ENCODE measurements at places on chromosomes 5 and 9. TPM values are rescaled to one million over a fixed set of nuclear protein-coding genes. Genes with fewer than 3 reads are reported as not detected.

- H3K4me3 ChIP-seq = no peak overlapping the region
- DNase-seq = no peak
- no peaks in the 10 kb centered on the region for H3K4me1 ChIP-seq
- peaks cover 85% of the 10 kb centered on the region for H3K36me3 ChIP-seq
Measured at GRCh38 chr9:71726723-71727122, 41.6 kb downstream of the CEMIP2 start.

GRCh38 chr5:57804007-57804444 is 321.4 kb upstream of the ACTBL2 start:
- H3K27me3 ChIP-seq = no peaks in the 10 kb centered on the region
- no peaks in the 10 kb centered on the region for H3K36me3 ChIP-seq
- H3K4me3 ChIP-seq = no peak overlapping the region
- no peak overlapping the region for H3K27ac ChIP-seq
- no peaks in the 10 kb centered on the region for H3K4me1 ChIP-seq
- DNase-seq = no peak

DNA sequence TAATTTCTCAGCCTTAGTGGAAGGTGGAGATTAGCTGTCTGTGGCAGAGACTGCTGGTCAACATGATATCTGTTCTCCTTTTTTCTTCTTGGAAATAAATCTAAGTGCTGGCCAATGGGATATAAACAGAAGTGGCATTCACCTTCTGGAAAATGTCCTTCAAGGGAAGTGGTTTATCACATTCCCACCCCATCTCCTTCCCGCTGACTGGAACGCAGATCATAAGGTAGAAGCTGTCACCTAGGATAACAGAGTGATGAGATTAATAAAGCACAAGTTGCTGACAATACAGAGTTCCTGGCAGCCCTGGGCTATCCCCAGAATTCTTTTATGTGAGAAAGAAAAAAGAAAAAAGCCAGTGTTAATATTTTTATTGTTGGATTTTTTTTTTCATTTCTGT is 109.7 kb upstream of the OSMR start:
- no peaks in the 10 kb centered on the region for H3K27me3 ChIP-seq
- DNase-seq = no peak
- H3K4me1 ChIP-seq = peaks cover 3% of the 10 kb centered on the region
- no peak overlapping the region for H3K4me3 ChIP-seq
- no peaks in the 10 kb centered on the region for H3K36me3 ChIP-seq
- H3K27ac ChIP-seq = no peak overlapping the region

DNA sequence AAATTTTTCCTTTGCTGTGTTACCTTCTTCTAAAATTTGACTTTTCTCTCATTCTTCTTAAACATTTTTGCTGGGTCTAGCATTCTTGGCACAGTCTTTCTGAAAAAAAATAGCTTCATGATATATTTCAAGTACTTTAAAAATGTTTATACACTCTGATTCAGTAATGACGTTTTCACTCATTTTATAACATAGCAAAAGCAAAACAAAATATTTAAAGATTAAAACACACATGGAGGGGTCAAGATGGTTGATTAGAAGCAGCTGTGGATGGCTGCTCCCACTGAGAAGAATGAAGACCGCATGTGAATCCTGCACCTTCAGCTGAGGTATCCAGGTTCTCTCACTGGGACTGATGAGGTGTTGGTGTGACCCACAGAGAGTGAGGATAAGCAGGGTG is 188.2 kb downstream of the SGCD start:
- no peak for DNase-seq
- H3K4me3 ChIP-seq = no peak overlapping the region
- H3K4me1 ChIP-seq = no peaks in the 10 kb centered on the region
- H3K36me3 ChIP-seq = no peaks in the 10 kb centered on the region

DNA sequence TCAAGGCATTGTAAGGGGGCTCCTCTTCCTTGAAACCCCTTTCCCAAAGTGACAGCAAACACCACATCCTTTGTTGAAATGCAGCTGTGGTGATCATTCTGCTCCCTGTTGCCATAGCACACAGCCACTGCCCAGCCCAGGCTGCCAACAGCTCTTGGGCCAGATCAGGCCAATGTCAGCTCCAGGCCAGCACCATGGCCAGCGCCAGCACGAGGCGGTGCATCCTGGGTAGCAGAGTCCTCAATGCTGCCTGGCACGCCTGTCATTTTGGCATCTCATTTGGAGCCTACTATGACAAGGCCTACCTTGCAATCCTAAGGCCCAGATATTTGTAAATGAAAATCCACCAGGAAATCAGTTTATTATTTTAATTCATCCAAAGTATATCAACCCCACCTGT is 390.6 kb downstream of the DNAH5 start:
- H3K27ac ChIP-seq = no peak overlapping the region
- H3K36me3 ChIP-seq = no peaks in the 10 kb centered on the region
- DNase-seq = peak; percentile 93
- H3K27me3 ChIP-seq = peaks cover 8% of the 10 kb centered on the region

The GPRIN1 gene
- 4.8 TPM for total RNA-seq

- no peak for DNase-seq
- H3K27ac ChIP-seq = no peak overlapping the region
Measured at GRCh38 chr5:58497386-58497785, 6.2 kb downstream of the GAPT start.

- DNase-seq = peak; percentile 15
- no peak overlapping the region for H3K27ac ChIP-seq
- H3K4me3 ChIP-seq = no peak overlapping the region
- peaks cover 5% of the 10 kb centered on the region for H3K27me3 ChIP-seq
- no peaks in the 10 kb centered on the region for H3K36me3 ChIP-seq
- H3K4me1 ChIP-seq = no peaks in the 10 kb centered on the region
Measured at GRCh38 chr5:148933903-148934432, 107.6 kb downstream of the ADRB2 start.

GRCh38 chr5:45335978-45336377 is 360.2 kb downstream of the HCN1 start:
- H3K4me3 ChIP-seq = no peak overlapping the region
- no peak for DNase-seq

The BTNL8 gene
- total RNA-seq = not detected

- H3K4me3 ChIP-seq = no peak overlapping the region
- H3K4me1 ChIP-seq = no peaks in the 10 kb centered on the region
- no peaks in the 10 kb centered on the region for H3K27me3 ChIP-seq
- H3K36me3 ChIP-seq = no peaks in the 10 kb centered on the region
- peak; percentile 38 for DNase-seq
- no peak overlapping the region for H3K27ac ChIP-seq
Measured at GRCh38 chr5:1507961-1508658, 15.7 kb downstream of the LPCAT1 start.

DNA sequence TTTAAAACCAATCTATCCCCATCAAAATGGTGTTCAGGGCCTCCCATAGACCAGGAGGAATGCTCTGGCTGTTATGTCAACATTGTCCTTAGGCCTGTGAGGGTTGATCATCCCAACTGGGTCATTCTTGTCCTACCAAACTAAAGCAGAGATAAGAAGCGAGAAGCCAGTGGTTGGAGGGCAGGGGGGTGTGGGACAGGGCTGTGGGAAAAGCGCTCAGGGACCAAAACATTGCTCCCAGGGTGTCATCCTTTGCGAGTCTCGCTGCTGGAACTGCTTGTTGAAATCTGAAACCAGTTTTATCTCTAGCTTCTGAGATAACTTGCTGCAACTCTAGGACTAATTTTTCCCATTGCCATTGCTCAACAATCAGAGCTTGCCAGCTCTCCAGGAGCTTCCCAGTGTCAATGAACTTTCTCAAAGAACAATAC is 48.1 kb downstream of the SPATA31C2 start:
- no peak overlapping the region for H3K4me3 ChIP-seq
- DNase-seq = peak; percentile 87
- H3K36me3 ChIP-seq = no peaks in the 10 kb centered on the region
- H3K4me1 ChIP-seq = peaks cover 6% of the 10 kb centered on the region
- no peaks in the 10 kb centered on the region for H3K27me3 ChIP-seq

DNA sequence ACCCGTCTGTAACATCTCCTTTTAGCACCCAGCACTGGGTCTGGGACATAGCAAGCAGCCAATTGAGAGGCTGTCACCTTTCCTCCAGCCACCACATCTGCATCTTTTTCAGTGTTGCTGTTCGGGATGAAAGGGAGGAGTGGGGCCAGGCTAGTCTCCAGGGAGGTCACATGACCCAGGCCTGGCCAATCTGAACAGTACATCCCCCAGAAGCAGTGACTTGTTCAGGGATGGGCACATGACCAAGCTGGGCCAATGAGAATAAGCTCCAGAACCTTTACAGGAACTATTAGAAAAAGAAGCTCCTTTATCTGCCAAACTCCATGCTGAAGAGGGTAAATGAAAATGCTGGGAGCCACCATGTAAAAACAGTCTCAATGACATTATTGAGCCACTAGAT is 359.0 kb downstream of the SLIT3 start:
- no peak overlapping the region for H3K27ac ChIP-seq
- no peaks in the 10 kb centered on the region for H3K36me3 ChIP-seq
- H3K27me3 ChIP-seq = no peaks in the 10 kb centered on the region
- H3K4me1 ChIP-seq = peaks cover 10% of the 10 kb centered on the region
- H3K4me3 ChIP-seq = no peak overlapping the region

All from endodermal cell (in vitro differentiated cells).